ENCODE measurements at places on chromosomes 7 and 10.

GRCh38 chr10:122279725-122280141 is 8.6 kb downstream of the BTBD16 start:
- DNase-seq, result no peak

DNA sequence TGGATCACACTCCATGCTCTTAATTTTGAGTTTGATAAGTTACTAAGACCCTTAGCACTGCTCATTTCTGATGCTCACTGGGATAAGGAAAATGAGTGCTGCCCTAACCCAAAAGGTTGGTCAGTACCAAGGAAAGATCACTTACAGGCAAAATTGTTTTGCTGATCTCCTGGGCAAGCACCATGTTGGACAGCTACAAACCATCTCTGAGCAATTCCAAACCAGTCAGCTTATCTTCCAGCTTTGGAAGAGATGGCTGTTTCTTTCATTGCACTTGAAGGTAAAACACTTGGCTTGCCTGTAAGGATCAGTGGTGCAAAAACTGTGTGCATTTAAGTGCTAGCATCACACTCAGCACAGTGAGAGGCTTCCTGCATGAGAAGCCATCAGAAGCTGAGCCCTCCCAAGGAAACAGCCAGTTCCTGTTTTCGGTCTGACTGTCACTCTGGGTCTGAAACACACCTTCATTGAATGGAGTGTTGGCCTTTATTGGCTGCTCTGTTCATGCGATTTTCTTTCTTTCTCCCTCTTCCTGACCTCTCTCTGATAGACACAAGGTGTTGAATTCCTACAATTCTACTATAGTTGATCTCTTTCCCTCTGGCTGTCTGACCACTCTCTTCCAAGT is 126.4 kb upstream of the GHITM start:
- DNase-seq, result no peak

GRCh38 chr7:73774923-73775322 is 4.9 kb upstream of the CLDN3 start:
- DNase-seq, result no peak

GRCh38 chr7:111796671-111797070 is 234.4 kb upstream of the IMMP2L start:
- DNase-seq, result no peak

- no peak for DNase-seq
Measured at GRCh38 chr10:17241611-17242333, 13.7 kb downstream of the VIM start.

DNA sequence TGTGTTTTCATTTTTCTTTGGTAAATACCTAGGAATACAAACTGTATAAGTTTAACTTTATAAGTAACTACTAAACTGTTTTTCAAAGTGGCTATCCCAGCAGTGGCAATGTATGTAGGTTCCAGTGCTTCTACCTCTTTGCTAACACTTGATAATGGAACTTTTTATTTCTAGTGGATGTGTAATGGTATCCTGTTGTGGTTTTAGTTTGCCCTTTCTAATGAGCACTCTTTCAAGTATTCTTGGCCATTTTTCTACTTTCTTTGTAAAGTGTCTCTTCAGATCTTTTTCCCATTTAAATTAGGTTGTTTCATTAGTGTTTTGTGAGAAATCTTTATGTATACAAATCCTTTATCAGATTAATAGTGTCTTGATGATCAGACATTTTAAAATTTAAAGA is 4.6 kb downstream of the KIF20B start:
- no peak for DNase-seq

GRCh38 chr10:66586897-66587679 is 338.7 kb upstream of the LRRTM3 start:
- DNase-seq, result no peak

DNA sequence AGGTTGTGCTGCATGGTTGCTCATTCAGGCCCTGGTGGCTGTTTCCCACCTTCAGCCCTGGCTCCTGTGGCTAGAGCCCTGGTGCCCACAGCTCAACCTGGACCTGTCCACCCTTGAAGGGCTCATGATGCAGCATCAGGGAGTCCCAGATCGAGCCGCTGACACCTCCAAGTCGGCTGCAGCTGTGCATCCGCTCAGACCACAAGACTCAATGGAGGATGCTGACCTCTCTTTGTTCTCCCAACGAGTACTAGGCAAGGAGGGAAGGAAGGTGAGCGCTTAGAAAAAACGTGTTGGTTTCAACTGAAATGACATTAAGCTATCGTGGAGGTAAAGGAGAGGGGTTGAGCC is 9.5 kb upstream of the C10orf95 start:
- DNase-seq, result no peak

GRCh38 chr7:116363637-116364432 is 135.7 kb upstream of the CAV2 start:
- DNase-seq, result no peak

DNA sequence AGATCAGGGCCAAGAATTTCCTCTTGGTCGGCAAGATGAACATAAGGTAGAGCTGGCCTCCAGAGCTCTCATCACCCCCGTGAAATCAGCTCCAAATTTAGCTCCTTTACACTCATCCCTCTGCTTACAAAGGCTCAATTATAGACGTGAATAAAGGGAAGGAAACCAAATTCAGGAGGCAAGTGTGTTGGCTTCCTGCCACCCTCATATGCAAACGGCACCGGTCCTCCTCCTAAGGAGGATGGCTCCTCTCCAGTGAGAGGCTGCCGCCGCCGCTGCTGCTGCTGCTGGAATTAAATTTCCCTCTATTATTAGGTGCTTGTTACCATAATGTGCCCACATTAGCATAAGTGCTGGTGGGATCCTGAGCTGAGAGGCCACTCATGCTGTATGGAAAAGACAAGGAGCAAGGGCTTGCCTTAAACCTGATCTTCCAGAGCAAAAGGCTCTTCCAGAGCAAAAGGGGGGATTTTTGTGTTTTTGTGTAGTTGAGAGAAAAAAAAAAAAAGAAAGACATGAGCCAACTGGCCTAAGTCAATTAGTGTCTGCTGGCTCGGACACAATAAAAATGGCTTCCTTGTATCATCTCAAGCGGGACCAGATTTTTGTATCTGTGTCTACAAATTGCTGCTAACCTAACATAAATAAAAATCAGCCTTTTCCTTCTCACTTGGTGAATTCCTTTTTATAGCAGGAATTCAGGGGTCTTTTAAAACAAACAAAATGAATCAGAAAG is 68.4 kb downstream of the CDHR3 start:
- no peak for DNase-seq

DNA sequence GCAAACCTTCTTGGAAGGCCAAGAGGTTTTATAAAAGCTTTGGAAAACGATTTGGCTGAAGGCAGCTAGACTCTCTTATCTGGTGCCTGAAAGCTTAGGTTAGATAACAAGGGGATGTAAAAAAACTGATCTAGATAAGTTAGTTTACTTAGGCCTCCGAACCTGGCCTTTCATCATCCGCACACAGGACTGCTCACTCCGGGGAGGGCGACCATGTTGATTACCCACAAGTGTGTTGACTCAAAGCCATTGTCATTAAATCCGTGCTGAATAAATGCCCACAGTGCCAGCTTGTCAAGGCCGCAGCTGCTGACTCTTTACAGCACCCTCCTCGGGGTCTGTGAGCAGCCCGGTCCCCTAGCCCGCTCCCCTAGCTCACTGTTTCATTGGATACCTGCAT is 112.3 kb downstream of the ZFAND4 start:
- no peak for DNase-seq

DNA sequence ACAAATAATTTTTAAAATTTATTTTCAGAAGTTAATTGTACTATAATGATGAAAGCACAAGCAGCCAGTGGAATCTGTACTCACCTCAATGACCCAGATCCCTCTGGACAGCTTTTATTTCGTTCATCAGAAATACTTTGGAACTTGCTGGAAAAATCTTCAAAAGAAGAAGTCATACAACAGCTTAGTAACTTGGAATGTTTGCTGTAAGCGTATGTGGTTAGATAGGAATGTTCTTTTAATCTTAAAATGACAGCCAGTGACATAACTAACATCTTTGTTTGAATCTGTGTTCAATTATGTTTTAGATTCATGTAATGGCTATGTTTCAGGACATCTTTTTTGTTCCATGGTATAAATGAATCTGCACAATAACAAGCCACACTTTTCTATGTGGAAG is 26.8 kb downstream of the CFAP69 start:
- no peak for DNase-seq

Data from inflammatory macrophage (primary cell).